ENCODE measurements at places on chromosomes 2 and 18.

DNA sequence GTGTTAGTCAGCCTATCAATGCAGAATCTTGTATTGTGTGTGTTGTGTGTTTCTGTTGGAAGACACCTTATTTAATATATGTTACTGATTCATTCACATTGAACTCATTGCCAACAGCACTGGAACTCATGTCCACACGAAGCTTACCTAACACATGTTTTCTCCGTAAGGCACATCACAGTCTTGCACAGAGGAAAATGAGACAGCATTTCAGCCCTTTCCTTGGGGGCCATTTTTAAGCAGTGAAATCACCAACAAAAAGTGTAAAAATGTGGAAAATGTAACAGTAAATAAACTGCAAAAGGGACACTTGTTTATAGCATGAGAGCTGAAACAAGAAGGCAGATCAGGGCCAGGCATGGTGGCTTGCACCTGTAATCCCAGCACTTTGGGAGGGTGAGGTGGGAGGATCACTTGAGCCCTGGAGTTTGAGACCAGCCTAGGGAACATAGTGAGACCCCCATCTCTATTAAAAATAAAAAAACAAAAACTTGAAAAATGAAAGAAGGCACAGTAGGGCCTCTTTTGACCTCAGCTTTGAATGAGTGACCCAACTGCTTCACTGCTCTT is 306.0 kb downstream of the MYCN start:
- no peak for DNase-seq

GRCh38 chr2:190094316-190094871 is 31.9 kb upstream of the MSTN start:
- no peak for DNase-seq

GRCh38 chr2:100791294-100791935 is 28.5 kb upstream of the NPAS2 start:
- DNase-seq, result no peak

- no peak for DNase-seq
Observed at GRCh38 chr2:212923393-212923792, 228.0 kb downstream of the IKZF2 start.

DNA sequence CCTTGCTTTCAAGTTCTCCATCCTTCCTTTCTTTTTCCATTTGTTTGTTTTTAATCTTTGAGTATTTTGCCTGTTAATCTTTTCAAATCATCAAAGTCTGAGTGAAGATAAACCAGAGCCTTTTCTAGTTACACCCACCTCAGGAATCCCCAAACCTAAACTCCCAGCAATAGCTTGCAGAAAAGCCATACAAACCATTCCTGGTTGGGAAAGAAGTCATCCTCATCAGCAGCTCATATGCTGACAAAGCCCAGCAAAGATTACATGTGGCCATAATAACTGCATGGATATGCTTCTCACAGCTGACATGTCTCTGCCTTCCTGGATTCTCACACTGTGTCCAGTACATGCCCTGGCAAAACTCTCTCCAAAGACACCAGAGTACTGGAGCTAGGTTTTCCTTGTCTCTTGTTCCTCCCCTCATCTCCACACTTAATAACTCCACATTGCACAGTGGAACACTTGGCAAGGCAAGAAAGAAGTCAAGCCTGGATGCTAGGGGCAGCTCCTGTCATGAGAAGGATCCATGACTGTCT is 126.4 kb upstream of the TLK1 start:
- no peak for DNase-seq

GRCh38 chr2:11805920-11806319 is 59.5 kb downstream of the LPIN1 start:
- no peak for DNase-seq

DNA sequence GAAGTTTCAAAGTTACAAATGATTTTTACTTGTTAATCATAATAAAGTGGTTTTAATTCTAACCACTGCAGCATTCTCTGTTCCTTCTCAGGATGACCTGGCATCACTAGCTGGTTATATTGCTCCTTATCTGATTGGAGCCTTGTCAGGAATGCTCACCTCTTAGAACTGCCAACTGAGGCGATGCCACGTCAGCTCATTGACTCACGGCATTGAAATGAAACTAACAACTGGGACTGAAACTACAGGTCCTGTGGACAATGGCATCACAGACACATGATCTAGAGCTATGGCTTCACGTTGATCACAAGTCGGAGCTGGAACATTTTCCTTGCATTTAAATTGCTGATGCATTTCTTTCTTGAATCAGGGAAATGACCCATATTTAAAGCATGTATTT is 54.9 kb upstream of the MAP2 start:
- peak; percentile 0 for DNase-seq

GRCh38 chr2:164485541-164485940 is 135.7 kb downstream of the GRB14 start:
- DNase-seq, result no peak

DNA sequence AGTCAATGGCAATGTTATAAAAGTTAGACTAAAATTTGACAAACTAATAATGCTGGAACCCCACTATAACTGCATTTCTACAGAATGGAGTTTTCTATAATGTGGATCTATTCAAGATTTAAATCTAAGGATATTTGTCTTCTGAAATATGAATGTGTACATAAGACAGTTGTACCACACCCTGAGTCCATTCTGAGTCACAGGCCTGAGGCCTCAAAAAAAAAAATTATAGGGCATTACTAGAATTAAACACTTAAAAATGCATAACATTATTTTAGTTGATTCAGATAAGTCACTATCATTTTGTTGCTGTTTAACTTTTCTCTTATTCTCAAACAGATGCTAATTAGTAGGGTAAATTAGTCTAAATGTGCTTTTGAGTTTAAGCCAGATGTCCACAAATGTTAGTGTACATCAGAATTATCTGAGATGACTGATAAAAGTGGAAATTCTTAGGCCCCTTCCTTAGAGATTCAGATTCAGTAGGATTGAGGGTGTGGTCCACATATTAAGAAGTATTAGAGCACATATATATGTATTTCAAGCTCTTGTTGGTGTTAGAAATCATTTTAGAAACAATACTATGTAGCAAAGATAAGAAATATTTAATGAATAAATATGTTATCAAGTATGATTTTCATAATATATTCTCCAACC is 42.4 kb upstream of the COL5A2 start:
- DNase-seq, result no peak

DNA sequence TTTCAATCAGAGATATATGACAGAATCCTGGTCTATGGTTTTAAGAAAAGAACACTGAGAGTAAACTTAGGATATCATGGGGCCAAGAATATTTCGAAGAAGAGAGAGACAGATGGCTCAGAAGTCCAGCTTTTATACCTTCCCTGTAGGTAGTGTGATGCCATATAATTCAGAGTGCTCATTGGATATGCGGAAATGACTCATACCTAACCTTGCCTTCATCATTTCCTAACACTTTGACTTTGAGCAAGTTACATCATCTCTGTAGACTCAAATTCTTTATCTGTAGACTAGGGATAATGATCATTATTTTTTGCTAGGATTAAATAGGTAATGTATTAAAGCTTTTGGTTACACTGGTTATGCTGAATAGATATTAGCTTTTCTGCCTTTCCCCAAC is 461.6 kb upstream of the CNTNAP5 start:
- DNase-seq, result no peak

GRCh38 chr18:36354989-36355388 is 57.5 kb downstream of the FHOD3 start:
- DNase-seq, result peak; percentile 2

GRCh38 chr18:50472941-50473340 is 86.9 kb upstream of the MAPK4 start:
- DNase-seq, result no peak

GRCh38 chr2:69381337-69381737 is 5.7 kb downstream of the GFPT1 start:
- no peak for DNase-seq

- no peak for DNase-seq
Observed at GRCh38 chr2:8847400-8847799, 10.0 kb upstream of the KIDINS220 start.

DNA sequence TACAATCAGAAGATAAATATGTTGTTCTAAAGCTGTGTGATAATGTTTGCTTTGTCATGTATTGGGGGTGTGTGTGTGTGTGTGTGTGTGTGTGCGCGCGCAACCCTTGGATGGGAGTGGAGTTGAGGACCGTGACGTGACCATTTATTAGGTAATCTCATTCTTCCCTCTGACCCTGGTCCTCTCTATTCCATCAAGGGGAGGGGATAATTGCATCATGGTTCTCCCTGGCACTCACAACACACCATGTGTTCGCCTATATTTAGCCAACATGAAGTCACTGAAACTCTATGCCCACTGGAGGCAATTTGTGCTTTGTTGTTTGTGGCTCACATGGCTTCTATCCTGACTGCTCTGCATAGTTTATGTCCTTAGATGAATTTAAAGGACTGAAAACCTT is 79.8 kb upstream of the LRPPRC start:
- DNase-seq, result no peak

GRCh38 chr2:240643811-240644150 is 18.5 kb downstream of the GPR35 start:
- DNase-seq, result no peak

GRCh38 chr2:236078297-236079255 is 89.6 kb downstream of the GBX2 start:
- DNase-seq, result no peak

- no peak for DNase-seq
Observed at GRCh38 chr2:196160101-196160500, 11.3 kb downstream of the STK17B start.

DNA sequence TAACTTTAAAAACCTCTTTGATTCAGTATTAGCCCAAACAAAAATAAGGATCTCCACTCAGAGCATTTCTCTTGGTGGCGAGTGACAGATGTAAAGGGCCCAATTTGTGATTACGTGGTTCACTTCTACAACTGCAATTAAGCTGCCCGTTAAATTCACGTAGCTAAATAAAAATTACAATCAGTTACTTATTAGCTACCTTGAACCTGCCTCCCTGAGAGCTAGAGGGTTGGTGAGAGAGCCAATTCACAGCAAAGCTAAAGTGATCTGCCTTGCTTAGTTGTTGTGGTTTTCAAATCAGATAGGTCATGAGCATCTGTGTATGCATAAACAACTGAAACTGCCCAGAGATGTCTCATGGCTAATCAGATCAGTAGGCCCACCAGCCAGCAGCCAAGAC is 156.7 kb downstream of the RNF152 start:
- DNase-seq, result no peak

GRCh38 chr2:219477179-219477578 is 21.5 kb upstream of the GMPPA start:
- no peak for DNase-seq

GRCh38 chr2:188983427-188984064 is 9.4 kb downstream of the COL3A1 start:
- no peak for DNase-seq

DNA sequence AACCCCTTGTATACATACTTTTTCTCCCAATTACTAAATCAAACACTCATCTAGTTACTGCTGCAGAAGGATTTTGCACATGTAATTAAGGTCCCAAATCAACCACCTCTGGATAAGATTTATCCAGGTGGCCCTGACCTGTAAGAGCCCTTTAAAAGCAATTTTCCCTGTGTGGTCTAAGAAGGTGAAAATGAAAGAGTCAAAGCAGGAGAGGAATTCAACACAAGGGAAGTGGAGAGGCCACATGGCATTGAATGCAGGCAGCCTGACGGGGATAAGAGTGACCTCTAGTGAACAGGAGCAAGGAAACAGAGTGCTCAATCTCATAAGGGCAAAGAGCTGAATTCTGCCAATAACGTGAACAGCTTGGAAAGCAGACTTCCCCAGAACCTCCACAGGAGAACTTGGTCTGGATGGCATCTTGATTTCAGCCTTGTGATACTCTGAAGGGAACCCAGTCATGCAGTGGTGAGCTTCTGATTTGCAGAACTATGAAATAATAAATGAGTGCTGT is 27.2 kb downstream of the PPP3R1 start:
- no peak for DNase-seq

DNA sequence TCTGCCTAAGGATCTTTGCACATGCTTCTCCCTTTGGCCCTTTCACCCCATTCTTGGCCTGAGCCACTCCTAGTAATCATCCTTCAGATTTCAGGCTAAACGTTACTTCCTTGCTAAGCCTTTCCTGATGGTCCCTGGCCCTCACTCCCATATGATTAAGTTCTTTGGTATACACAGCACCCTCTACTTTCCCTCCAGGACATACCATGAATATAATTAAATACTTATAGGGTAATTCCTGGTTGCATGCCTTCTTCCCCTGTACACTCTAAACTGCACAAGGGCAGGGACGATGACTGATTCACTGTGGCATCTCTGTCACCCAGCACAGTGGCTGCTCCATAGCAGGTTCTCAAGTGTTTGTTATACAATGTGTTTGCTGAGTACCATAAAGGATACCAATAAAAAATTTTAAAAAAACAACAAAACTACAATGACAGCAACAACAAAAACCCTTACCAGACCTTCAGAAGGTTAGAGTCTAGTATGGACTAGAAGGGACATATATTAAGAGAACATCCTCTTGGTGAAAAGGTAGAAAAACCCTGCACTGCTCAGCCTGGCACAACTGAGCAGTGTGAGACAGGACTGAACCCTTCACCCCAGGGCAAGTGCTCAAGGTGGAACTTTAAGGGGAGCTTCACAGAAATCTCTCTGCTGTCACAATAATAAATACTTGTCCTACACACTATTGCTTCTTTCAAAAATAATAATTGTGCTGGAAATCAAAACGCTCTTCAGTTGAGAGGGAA is 76.2 kb downstream of the AAK1 start:
- no peak for DNase-seq

DNA sequence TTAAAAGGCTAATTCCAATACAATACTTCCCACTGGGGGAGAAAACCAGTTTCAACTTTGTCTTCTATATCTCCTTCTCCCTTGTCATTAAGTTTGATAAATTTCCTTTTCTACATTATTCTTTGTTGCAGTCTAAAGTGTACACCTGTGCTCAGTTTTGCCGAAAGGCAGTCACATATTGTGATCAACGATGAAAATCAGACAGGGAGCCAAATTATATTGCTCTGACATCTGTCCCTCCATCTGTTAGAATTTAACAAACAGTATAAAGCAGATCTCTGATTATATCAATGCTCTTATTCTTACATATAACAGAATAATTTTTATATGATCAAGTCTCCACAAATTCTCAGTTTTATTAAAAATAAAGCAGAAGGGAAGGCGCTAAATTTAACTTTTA is 496.7 kb downstream of the NRXN1 start:
- DNase-seq, result no peak

DNA sequence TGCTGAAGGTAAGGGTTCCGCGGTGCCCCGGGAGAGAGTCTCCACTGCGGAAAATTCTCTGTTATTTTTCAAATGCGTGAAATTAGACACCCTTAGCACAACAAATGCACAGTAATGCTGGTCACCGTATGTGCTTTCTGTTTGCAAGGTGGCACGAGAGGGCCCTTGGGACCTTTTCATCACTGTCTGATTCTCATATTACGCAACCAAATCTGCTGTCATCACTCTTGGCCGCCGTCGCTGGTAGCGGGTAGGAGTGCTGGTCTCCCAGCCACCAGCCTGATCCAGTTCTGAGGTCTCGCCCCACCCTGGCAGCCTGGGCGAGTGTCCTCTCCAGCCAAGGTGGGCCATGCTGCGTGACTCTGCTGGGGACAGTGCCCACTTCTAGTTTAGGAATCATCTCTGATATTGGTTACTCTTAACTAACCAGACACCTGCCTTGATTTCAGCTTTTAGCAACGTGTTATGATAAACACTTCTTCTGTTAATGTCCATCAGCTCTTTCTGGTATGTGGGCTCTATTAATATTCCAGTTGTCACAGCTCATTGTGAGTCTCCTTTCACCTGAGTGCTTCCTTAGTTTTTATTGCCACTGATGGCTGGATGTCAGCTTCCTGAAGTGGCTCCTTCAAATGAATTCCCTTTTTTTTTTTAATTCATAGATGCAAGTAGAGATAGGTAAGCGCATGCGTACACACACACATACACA is 199.4 kb downstream of the GBX2 start:
- no peak for DNase-seq
